ENCODE measurements at places on chromosomes 3 and 15. TPM values are rescaled to one million over a fixed set of nuclear protein-coding genes. Genes with fewer than 3 reads are reported as not detected.

- DNase-seq: no peak
Measured at GRCh38 chr15:42804739-42805138, 67.8 kb upstream of the CDAN1 start.

GRCh38 chr15:68204776-68205557 is at the start of gene CALML4:
TSS of gene CALML4 (minus strand) at chr15:68205332. CDS start at chr15:68205247, 85 bp downstream.
- DNase-seq: peak; percentile 39

DNA sequence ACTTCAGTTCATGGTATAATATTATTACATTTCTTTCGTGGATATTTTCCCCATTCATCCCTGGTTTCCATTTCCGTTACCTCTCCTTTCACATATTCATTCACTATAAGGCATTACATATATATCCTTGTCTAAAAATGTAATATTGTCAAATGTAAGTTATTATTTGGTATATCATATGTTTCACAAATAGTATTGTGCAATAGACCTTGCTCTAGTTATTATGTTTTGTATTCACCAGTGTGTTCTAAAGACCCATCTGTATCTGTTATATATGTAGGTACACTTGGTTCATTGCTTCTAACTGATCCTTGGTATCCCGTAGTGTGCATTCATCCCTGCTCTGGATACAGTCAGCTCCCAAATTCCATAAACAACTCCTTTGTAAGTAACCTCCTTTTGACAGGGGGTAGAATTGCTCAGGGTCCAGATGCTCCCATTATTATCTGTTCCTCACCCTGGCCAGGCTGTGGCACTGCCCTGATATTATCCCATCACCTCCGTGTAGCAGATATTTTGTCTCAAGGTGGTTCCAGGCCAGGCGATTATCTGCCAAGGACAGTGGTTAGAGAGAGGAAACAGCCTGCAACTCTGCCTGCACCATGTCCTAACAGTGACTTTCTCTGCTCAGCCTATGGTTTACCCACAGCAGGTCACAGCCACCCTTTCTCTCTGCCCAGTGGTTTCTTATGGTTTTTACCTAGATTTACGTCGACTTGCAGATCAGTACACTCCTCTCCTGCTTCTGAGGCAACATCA is 29.2 kb downstream of the PAQR9 start:
- no peak for DNase-seq

DNA sequence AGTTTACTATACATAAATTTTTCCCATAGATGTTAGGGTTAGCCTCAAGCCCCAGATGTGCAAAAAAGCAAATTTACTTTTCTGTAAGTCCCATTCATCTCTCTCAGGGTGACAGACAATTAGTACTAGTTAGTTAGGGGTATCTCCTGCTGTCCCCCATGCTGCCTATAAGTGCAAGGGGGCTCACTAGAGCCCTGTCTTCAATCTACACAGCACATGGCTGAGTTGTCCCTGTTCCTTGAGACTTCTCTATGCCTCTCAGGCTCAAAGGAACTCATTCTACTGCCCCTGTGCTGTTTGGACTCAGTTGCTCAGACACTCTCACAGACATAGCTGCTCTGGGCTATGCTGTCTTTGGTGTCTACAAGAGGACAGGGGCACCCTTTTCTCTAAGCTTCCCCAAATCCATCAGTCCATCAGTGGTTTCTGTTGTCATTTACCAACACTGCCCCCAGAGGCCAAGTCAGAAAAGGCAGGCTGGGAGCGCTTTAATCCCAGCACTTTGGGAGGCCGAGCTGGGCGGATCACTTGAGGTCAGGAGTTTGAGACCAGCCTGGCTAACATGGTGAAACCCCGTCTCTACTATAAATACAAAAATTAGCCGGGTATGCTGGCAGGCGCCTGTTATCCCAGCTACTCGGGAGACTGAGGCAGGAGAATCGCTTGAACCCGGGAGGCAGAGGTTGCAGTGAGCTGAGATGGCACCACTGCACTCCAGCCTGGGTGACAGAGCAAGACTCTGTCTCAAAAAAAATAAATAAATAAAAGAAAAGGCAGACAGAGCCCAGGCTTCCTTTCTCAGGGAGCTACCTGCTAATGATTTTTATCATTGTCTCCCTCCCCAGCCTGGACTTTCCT is 31.4 kb upstream of the PRTG start:
- DNase-seq: peak; percentile 46

DNA sequence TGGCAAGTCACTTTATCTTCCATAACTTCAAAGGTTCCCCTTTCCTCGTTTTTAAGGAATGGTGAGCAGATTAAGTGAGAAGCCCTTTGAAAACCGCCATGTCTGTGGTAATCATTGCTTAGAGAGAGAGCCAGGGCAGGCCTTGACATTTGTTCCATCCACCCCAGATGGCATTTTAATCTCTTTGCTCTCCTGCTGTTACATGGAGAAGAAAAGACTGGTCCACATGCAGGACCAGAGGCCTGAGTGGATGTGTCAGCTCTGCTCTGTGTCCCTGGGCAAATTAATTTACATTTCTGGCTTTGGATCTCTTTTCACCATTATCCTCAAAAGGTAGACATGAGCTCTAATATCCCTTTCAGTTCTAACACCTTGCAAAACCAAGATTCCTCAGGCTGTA is 157.3 kb upstream of the LPP start:
- DNase-seq: no peak

- DNase-seq: no peak
Measured at GRCh38 chr3:144831955-144832716, 860.5 kb downstream of the DIPK2A start.

DNA sequence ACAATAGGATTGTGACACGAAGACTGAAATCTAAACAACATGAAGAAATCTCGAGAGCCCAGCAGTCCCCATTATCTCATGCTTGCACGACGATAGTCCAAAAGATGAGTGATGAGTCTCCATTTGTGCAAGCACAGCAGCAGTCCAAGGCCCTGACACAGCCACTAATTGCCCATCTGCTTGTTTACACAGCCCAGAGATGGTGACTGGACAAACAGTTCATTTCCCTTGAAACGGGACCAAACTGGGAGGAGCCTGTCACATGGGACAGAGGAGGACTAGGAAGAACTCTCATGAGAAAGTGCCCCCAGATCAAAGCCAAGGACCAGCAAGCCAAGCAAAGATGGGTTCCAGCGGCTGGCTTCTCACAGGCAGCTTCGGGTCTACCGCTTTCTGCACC is 121.0 kb downstream of the GREM1 start:
- peak; percentile 98 for DNase-seq

GRCh38 chr15:90706394-90707327 is 10.5 kb upstream of the BLM start:
- peak; percentile 41 for DNase-seq

GRCh38 chr15:45234562-45235235 is 17.3 kb upstream of the SLC28A2 start:
- no peak for DNase-seq

DNA sequence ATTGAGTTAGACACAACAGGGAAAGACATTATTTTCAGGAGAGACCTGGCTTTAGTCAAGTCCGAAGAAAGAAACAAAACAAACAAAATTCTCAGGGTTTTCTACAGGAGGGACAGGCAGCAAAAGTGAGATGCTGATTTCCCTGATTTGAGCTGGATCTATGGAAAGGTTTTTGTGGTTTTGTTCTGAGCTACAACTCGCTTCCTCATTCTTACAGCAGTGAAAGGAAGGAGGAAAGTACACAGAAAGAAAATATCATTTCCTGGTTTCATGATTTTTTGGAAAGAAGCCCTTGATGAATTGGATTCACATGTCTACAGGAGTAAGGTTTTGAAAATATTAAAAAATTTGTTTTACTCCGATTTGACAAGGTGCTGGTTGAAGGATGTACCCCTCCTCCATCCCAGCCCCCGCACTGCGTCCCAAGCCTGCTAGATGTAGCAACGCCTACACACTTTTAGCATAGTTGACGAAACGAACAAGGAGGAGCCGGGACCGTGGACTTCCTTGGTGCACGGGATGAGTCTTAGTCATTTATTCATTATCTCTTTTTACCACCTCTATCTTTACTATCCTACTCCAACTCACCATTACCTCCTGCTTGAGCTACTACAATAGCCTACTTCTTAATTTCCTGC is 10.8 kb downstream of the PRICKLE2 start:
- no peak for DNase-seq

The ARIH2 gene
- 88.4 TPM for total RNA-seq

The ACTRT3 gene
- total RNA-seq: 1.7 TPM

The IMPG2 gene
- under 0.01 TPM for total RNA-seq

The NOX5 gene
- 1.1 TPM for total RNA-seq

The GOLGA8S gene
- not detected for total RNA-seq

Data from M059J (cell line).